ENCODE measurements at places on chromosomes 12 and 14.

DNA sequence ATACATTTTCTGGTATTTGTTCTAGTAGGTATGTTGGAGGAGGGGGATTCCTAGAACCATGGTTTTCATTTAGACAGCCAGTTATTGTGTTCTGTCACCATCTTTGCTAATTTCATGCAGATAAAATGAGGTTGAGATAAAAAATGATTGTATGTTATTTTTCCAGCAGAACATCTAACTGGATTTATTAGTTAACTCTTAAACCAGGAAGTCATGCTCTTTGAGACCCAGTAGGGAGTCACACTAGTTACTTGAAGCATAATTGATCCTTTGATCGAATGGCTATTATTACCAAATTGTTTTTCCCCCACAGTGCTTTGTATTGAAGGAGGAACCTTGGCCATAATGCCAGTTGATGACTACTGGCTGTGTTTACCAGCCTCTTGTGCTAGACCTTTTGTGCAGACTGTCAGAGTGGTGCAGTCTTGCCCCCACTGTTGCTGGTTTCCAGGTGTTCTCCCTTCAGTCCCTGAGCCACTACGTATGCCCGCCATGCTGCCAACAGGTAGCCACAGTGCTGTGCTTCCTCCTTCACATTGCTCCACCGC is 6.0 kb downstream of the EID3 start:
- ATAC-seq: no peak

DNA sequence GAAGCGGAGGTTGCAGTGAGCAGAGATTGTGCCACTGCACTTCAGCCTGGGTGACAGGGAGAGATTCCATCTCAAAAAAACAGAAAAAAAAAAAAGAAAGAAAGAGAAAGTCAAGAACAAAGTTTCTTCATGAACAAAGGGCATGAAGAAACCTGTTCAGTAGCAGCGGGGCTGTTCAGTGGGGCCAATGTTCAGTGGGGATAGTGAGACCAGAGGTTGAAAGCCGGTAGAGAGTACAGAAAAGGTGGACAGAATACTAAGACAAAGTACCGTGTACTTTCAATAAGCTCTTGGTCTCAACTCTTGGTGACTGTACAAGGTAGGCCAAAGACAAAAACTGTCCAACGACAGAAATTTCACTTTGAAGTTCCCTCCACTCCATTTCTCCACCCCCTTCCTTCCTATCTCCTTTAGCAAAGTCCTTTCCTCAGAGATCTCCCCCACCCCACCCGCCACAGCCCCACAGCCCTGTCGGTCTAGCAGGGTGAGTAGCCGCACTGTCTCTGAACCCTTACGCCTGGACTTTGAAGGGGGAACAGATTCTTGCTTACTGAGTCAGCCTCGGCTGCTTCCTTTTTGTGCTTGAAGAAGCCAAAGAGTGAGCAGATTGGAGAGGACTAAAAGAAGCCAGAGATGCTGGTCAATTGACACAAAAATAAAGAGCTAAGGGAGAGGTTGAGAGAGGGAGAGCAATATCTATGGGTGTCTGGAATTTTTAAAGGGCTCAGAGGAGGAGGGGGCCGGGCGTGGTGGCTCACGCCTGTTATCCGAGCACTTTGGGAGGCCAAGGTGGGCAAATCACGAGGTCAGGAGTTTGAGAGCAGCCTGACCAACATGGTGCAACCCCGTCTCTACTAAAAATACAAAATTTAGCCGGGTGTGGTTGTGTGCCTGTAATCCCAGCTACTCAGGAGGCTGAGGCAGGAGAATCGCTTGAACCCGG is 44.2 kb upstream of the FOS start:
- peak; percentile 94 for ATAC-seq

GRCh38 chr14:101336183-101336582 is 225.1 kb upstream of the DIO3 start:
- no peak for ATAC-seq

DNA sequence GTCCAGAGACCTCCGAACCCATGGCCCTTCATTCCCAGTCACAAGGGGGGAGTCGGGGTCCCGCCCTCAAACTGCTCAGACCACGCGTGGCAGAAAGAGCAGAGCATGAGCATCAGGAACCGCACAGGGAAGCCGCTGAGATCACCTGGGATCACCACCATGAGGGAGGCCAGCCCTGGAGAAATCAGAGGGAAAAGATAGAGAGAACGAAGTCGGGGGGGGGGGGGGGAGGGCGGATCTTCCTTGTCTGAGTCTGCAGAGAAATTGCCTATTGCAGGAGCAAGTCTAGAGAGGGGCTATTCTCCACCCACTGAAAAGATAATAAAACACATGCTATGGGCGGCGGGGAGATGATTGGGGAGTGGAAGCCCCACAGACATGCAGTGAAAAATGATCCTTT is 884 bp upstream of the TMEM132C start:
- ATAC-seq: no peak

GRCh38 chr14:99230208-99231151 is 41.5 kb downstream of the BCL11B start:
- ATAC-seq: no peak

DNA sequence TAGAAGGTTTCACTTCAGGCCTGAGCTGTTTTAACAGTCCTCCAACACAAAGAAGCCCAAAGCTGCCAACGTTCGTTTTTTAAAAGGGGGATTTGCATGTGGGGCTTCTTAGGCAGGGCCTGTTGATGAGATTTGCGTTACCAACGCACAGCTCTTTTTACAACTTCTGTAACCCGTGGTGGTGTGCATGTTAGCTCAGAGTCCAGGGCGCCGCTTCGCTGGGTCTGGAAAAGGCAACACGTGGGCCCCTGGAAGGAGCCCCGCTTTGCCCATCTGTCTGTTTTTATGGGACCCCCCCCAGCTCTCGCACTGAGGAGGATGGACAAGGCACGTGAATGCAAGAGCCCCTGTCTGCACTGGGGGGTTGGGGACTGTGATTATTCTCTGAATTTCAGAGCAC is 84.0 kb downstream of the ESR2 start:
- no peak for ATAC-seq

GRCh38 chr12:49705479-49706134 is 1.6 kb downstream of the FMNL3 start:
- ATAC-seq: peak; percentile 48

DNA sequence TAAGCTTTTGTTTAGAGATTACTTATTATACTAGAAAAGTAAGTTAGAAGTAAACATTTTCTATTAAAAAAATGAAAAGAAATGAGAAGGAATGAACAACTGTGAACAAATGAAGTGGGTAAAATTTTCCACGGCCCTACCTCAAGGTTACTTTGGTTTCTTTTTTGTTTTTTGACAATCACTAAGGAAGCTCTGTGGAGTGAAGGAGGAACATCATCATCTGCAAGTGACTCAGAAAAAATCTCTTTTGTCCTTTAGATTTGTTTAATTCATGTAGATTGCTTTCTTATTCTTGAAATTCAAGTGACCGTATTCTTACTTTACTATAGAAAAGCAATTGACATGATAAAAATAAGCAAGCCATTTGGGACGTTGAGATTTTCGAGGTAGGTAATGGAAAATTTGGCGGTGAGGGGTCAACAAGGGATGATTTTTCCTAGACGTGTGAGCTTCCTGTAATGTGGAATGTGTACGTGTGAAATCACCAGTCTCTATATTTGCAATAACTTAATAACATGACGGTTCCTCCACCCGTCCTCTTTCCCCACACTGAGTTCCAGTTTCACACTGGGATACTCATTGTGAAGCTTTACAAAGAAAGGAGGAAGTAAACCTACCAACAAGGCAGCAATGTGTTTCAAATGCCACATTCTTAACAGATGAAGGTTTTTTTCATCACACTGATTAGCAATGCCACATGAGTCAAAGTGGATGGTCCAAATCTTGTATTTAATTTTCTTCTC is 62.3 kb upstream of the EGLN3 start:
- no peak for ATAC-seq

- ATAC-seq: peak; percentile 52
Observed at GRCh38 chr12:1047898-1048660, 57.1 kb downstream of the ERC1 start.

DNA sequence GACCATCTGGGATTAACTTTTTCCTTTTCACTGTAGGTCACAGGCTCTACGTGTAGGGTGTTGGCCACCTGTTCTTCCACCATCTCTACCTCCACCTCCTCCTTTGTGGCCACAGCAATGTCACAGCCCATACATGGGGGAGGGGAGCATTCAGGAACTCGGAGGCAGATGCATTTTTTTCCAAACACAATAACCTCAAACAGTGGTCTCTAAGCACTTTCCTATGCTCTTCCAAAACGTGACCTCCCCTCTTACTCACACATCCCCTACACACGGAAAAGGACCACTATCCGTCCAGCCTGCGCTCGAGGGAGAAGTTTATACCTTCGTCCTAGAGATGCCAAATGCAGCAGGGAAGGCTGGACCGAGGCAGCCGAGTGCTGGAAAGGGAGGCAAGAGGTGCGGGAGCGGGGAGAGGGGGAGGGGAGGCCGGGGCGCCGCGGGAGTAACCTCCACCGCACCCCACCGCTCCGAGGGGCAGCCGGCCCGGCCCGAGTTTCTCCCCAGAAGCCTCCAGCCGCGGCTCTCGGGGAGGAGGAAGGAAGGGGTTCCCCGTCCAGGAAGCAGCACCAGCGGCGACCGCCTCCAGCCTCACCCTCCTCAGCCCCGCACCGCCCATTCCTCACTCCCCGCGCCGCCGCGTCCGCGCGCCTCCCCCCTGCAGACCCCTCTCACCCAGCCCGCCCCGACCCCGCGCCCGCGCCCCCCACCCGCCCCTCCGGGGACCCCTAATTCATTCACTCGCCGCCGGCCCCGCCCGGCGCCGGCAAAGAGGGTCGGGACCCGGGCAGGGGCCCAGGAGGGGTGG is 594 bp downstream of the KRAS start:
- ATAC-seq: peak; percentile 47

DNA sequence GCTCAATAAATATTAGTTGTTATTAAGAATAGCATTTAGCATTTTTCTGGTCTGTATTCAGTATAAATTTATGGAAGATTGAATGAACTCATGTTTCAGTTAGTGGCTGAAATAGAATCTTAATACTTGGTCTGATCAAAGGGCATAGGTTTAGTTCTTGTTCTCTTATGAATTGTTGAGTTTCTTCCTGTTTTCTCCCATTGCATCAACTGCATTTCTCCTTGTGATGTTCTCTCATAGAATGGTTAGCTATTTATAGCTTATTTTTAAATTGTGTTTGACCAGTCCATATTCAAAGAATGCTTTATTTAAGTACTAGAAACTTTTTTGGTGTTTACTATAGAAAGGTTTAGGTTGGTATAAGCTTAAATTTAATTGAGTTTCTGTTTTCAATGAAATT is 29.8 kb downstream of the APAF1 start:
- ATAC-seq: no peak

DNA sequence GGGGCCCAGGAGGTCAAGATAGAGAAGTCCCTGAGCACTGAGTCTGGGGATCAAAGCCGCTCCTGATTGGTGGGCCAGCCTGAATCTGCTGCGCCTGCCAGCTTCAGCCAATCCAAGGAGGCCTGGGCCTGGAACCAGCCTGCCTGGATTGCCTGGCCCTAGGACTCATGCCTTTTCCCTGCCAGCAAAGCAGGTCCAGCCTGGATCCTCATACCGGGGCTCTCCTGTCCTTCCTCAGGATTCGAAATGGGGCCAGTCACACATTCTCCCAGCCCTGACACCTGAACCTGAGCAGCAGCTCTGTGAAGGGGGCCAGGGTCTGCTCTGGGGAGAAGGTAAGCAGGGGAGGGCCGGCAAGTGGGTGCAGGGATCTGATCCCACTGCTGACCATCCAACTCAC is 81.9 kb downstream of the NINJ2 start:
- ATAC-seq: no peak

- no peak for ATAC-seq
Observed at GRCh38 chr14:68612049-68612448, 180.8 kb downstream of the ZFP36L1 start.

- no peak for ATAC-seq
Observed at GRCh38 chr14:32049361-32050088, 27.6 kb upstream of the ARHGAP5 start.

GRCh38 chr14:70416338-70416724 is 559 bp downstream of the SYNJ2BP start:
- ATAC-seq: peak; percentile 72

DNA sequence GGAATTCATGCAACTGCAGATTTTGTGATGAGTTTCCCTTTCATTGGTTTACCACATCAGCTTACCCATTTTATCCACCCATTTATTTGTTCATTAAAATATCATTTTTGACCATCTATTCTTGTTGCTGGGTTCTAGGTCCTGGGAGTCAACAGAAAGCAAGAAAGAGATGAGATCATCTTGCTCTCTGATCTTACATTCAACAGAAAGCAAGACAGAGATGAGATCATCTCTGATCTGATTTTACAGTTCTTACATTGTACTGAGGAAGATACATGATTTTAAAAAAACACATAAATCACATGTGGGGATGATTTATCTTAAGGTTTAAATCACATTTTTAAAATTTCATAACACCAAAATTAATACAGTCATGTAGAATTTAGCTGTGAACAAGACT is 2.3 kb downstream of the TAS2R46 start:
- no peak for ATAC-seq

- ATAC-seq: 0 out of 3 replicates have a peak, but pooled peaks have one; percentile 24
Observed at GRCh38 chr12:62021808-62022207, 238.4 kb upstream of the USP15 start.

- no peak for ATAC-seq
Observed at GRCh38 chr12:56141946-56142784, 10.2 kb upstream of the MYL6B start.

DNA sequence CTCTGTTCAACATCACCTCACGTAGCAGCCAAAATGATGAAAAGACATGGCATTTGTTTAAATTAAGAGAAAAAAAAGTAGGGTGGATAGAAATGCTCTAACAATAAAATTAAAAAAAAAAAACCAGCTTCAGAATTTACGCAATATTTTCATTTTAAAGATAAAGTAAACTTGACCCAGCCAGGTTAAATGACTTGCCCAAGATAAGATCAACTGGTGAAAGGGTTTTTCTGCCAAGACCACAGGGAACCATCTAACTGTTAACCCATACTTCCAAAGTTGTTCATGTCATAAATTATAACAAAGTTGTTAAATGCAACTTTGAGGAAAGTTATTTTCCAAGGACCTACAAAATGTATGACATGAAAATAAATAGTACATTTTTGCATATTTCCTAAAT is 129.6 kb upstream of the SOX5 start:
- no peak for ATAC-seq

DNA sequence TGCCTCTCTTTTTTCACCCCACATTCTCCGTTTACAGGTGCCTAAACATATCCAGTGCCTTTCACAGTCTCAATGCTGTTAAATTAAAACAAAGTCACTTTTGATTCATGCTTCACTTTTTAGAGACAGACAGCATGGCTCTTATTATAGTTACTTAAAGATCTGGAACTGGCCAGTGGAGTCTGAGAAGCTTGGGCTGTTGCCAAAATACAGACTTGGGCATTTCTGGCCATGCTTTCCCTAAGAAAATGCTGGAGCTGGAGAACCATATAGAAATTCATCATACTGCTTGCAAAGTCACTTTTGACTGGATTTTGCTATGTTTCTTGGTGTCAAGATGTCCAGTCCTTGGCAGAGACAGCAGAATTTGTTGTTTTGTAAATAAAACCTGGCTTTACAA is 12.2 kb upstream of the GPR68 start:
- peak; percentile 55 for ATAC-seq

GRCh38 chr12:131415781-131416180 is 295.1 kb upstream of the SFSWAP start:
- ATAC-seq: no peak

- ATAC-seq: no peak
Observed at GRCh38 chr14:68667313-68667791, 125.5 kb downstream of the ZFP36L1 start.

All from SK-N-SH treated with all-trans-retinoic acid at 6 μM for 48 hours (cell line).